PC-9 (cell line): ENCODE measurements at places on chromosomes 12 and 14.

- no peak overlapping the region for H3K4me3 ChIP-seq
- peaks cover 18% of the 10 kb centered on the region for H3K4me1 ChIP-seq
- DNase-seq = no peak
- no peak overlapping the region for H3K27ac ChIP-seq
- no peaks in the 10 kb centered on the region for H3K27me3 ChIP-seq
Measured at GRCh38 chr14:31898838-31899528, 178.1 kb upstream of the ARHGAP5 start.

GRCh38 chr12:69922999-69923398 is 98.0 kb downstream of the MYRFL start:
- DNase-seq = no peak
- no peaks in the 10 kb centered on the region for H3K36me3 ChIP-seq
- H3K4me3 ChIP-seq = no peak overlapping the region
- no peaks in the 10 kb centered on the region for H3K27me3 ChIP-seq
- no peak overlapping the region for H3K27ac ChIP-seq
- H3K4me1 ChIP-seq = no peaks in the 10 kb centered on the region

DNA sequence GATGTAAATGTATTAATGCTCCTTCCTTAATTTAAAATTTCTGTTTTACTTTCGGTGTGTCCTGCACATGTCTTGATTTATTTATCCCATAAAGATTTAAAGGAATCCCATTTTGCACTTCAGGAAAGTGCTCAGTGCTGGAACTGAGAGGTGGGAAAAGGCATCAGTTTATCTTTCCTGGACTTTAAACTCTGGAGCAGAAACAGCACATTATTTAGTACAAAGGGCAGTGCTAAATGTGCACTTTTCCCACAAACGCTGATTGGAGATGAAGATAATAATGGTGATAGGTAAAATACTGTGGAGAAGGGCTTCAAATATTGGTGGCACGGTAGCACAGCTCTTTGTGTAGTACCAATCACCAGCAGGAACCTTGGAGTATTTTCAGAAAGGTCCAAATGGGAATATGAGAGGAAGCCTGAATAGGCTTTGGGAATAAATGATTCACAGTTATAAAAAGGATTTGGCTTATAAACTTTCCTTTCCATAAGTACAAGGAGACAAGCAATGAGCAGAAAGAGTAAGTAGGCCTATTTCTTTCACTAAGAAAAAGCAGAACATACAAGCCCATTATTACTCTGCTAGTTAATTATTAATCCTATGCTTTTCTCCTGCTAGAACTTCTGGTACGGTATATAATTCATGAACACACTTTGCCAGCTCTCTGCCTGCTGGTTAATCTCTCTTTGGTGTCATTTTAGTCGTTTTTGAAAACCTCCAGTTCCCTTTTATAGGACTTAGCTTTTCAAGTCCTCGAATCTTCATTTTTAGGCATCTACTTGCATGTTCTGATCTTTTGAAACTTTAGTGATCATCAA is 58.3 kb downstream of the SLC15A5 start:
- H3K27me3 ChIP-seq = no peaks in the 10 kb centered on the region
- no peaks in the 10 kb centered on the region for H3K4me1 ChIP-seq
- DNase-seq = no peak
- H3K27ac ChIP-seq = no peak overlapping the region
- H3K36me3 ChIP-seq = no peaks in the 10 kb centered on the region
- H3K4me3 ChIP-seq = no peak overlapping the region

DNA sequence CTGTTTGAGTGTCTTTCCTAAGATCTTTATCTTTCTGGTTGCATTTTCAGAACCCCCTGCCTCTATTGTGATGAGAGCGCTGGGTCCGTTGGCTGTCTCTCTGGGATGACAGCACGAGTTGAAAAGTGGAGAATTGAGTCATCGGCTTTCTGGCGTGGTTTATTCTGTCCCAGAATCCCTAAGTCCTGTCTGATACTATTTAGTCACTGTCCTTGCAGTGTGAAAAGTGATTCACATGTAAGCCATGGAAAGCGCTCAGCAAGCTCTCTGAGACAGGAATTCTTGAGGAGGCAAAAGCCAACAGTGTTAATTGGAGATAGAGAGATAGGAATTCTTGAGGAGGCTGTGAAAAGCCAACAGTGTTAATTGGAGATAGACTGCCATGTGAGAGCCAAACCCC is 121.7 kb downstream of the CHST11 start:
- DNase-seq = no peak
- H3K4me3 ChIP-seq = no peak overlapping the region
- peaks cover 4% of the 10 kb centered on the region; the same call in 1 of the 2 replicates for H3K4me1 ChIP-seq
- H3K27ac ChIP-seq = no peak overlapping the region
- H3K27me3 ChIP-seq = no peaks in the 10 kb centered on the region

GRCh38 chr14:92850492-92850891 is 56.4 kb downstream of the GOLGA5 start:
- H3K27ac ChIP-seq = no peak overlapping the region
- DNase-seq = no peak
- no peaks in the 10 kb centered on the region for H3K36me3 ChIP-seq
- no peaks in the 10 kb centered on the region for H3K4me1 ChIP-seq
